Upper lobe of left lung (tissue), 6 donors: ENCODE measurements at places on chromosomes 12 and 14. TPM values are rescaled to one million over a fixed set of nuclear protein-coding genes. Genes with fewer than 3 reads are reported as not detected.
A peak's percentile ranks its signal among the peaks of the same experiment; 100 is the strongest.

- no peak overlapping the region for H3K27ac ChIP-seq
- no peaks in the 10 kb centered on the region for H3K27me3 ChIP-seq
- no peak overlapping the region for H3K4me3 ChIP-seq
- DNase-seq = no peak
These were observed 123.3 kb downstream of the DAAM1 start for GRCh38 chr14:59311723-59312122.

- no peaks in the 10 kb centered on the region for H3K27me3 ChIP-seq
- no peak for DNase-seq
- no peaks in the 10 kb centered on the region for H3K4me1 ChIP-seq
- no peak overlapping the region for H3K4me3 ChIP-seq
- no peaks in the 10 kb centered on the region for H3K36me3 ChIP-seq
These were observed 161.5 kb upstream of the FRMD6 start for GRCh38 chr14:51490205-51490604.

DNA sequence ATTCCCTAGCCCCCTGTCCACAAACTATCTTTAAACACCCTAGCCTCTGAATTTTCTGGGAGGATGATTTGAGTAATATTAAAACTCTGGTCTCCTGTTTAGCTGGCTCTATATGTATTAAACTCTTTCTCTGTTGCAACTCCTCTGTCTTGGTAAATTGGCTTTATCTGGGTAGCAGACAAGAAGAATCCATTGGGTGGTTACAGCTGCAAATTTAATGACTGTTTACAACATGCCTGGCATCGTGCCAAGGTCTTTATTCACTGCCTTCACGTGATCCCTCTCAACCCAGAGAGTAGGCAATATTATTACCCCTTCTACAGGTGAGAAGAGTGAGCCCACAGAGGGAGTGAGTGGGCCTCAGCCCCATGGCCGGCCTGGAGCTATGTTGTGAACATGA lies 77.8 kb upstream of the MYL2 start:
- no peak for DNase-seq
- no peak overlapping the region for H3K27ac ChIP-seq
- H3K4me1 ChIP-seq = no peaks in the 10 kb centered on the region
- H3K27me3 ChIP-seq = no peaks in the 10 kb centered on the region
- no peak overlapping the region for H3K4me3 ChIP-seq

- H3K36me3 ChIP-seq = no peaks in the 10 kb centered on the region
- no peak overlapping the region for H3K4me3 ChIP-seq
- no peak for DNase-seq
- no peaks in the 10 kb centered on the region for H3K27me3 ChIP-seq
These were observed 126.3 kb downstream of the ERC1 start for GRCh38 chr12:1117371-1117770.

- H3K27ac ChIP-seq = peak overlapping the region; percentile 49
- H3K36me3 ChIP-seq = peaks cover 4% of the 10 kb centered on the region
- H3K4me1 ChIP-seq = peaks cover 20% of the 10 kb centered on the region
- H3K27me3 ChIP-seq = no peaks in the 10 kb centered on the region
These were observed 618 bp upstream of the PGAM5 start for GRCh38 chr12:132710043-132710404.

- DNase-seq = no peak
- H3K36me3 ChIP-seq = no peaks in the 10 kb centered on the region
- no peaks in the 10 kb centered on the region for H3K27me3 ChIP-seq
- no peaks in the 10 kb centered on the region for H3K4me1 ChIP-seq
- no peak overlapping the region for H3K4me3 ChIP-seq
- no peak overlapping the region for H3K27ac ChIP-seq
These were observed 46.1 kb upstream of the SYT1 start for GRCh38 chr12:78818487-78818886.

DNA sequence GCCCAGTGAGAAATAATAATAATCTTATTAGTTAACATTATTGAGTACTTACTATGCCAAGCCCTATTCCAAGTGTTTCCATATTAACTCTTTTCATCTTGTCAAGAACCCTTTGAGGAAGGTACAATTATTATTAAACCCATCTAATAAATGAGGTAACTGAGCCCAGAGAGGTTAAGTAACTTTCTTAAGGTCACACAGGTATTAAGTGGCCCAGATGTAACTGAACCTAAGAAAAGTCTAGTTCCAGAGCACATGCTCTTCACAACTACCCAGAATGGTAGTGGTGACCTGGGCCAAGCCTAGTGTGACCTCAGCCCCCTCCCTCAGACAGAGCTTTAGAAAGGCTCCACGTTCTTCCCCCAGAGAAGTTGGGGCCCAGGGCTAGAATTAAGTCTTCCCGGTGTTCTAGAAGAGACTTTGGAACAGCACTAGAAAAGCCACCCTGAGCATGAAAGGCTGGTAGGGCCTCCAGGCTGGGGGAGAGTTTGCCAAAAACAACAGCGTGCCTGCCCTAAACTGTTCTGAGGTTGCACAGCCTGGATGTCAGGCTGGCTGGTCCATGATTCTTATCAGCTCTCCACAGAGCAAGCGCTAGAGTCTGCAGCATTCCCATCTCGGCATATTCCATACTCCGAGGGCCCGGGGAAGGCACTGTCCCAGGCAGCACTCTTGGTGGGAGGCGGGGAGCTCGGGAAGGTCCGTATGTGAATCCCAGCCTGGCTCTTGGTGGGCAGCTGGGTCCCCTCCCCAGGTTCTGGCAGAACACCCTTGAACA lies 41.3 kb upstream of the CTDSP2 start:
- DNase-seq = no peak
- H3K4me1 ChIP-seq = peaks cover 59% of the 10 kb centered on the region
- H3K27ac ChIP-seq = peak overlapping the region; percentile 97
- no peaks in the 10 kb centered on the region for H3K27me3 ChIP-seq
- H3K36me3 ChIP-seq = no peaks in the 10 kb centered on the region

GRCh38 chr14:39038542-39038941 lies 64.5 kb downstream of the SEC23A start:
- H3K27ac ChIP-seq = no peak overlapping the region
- H3K27me3 ChIP-seq = no peaks in the 10 kb centered on the region
- no peak overlapping the region for H3K4me3 ChIP-seq
- DNase-seq = no peak
- H3K36me3 ChIP-seq = peaks cover 19% of the 10 kb centered on the region

DNA sequence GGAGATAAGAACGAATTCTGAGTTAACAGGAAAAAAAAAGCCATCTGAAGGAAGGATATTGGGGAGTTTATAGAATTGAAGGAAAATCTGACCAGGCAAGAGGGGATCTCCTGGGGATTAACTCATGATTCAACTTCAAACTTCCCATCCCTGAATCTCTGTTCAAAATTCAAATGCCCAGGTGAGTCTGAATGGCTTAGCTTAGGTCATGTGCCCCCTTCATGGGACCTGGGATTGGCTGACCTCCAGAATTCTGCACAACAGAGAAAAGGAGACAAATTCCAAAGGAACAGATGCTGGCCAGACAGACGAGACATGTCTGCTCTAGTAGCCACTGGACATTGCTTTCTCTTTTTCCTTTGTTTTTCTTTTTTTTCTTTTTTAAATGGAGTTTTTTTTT lies 26.2 kb upstream of the TMED10 start:
- H3K27me3 ChIP-seq = no peaks in the 10 kb centered on the region
- DNase-seq = no peak
- no peak overlapping the region for H3K4me3 ChIP-seq
- H3K36me3 ChIP-seq = no peaks in the 10 kb centered on the region
- H3K27ac ChIP-seq = no peak overlapping the region

GRCh38 chr12:128266541-128267130 lies 334 bp upstream of the TMEM132C start:
- no peak overlapping the region for H3K4me3 ChIP-seq
- H3K27me3 ChIP-seq = peaks cover 24% of the 10 kb centered on the region
- peaks cover 15% of the 10 kb centered on the region for H3K4me1 ChIP-seq
- H3K27ac ChIP-seq = no peak overlapping the region
- H3K36me3 ChIP-seq = no peaks in the 10 kb centered on the region

DNA sequence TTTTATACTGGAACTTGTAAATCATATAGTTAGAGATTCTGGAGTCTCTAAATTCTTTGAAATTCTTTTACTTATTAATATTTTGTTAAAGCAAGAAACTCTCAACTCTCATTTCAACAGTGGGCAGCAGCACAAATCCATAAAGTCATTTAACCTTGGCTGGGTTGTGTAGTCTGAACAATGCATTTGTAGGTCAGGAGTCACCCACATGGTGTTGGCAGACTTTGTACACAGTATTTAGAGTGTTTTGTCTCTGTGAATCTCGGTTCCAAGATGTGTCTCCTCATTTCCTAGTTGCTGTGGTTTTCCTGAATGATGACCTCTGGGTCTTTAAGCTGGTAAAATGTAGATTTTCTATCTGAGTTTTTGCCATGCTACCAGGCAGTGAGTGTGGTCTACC lies 20.8 kb upstream of the STRAP start:
- no peak for DNase-seq
- H3K36me3 ChIP-seq = no peaks in the 10 kb centered on the region
- H3K27me3 ChIP-seq = no peaks in the 10 kb centered on the region
- no peak overlapping the region for H3K4me3 ChIP-seq
- no peak overlapping the region for H3K27ac ChIP-seq

DNA sequence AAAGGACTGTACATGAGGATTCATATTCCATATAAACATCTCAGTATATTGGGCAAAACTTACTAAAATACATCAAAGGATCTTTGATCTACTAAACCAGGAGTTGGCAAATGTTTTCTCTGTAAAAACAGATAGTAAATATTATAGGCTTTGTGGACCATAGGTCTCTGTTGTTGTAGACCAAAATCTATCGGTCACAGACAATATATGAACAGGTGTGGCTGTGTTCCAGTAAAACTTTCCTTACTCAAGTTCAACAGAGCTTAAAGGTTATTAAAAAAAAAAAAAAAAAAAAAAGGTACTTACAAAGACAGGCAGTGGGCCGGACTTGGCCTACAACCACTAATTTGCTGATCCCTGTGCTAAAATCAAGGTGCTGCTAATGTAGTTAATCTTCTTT lies 40.3 kb downstream of the PAWR start:
- H3K36me3 ChIP-seq = no peaks in the 10 kb centered on the region
- no peak for DNase-seq
- H3K4me3 ChIP-seq = no peak overlapping the region
- no peaks in the 10 kb centered on the region for H3K27me3 ChIP-seq
- no peak overlapping the region for H3K27ac ChIP-seq

- peak; percentile 56 for DNase-seq
- peaks cover 50% of the 10 kb centered on the region for H3K4me1 ChIP-seq
- H3K4me3 ChIP-seq = no peak overlapping the region
- no peaks in the 10 kb centered on the region for H3K27me3 ChIP-seq
- peak overlapping the region; percentile 74 for H3K27ac ChIP-seq
- H3K36me3 ChIP-seq = no peaks in the 10 kb centered on the region
These were observed 45.8 kb downstream of the ELK3 start for GRCh38 chr12:96239711-96240635.

GRCh38 chr12:105983622-105984320 lies 155.0 kb downstream of the NUAK1 start:
- no peaks in the 10 kb centered on the region for H3K27me3 ChIP-seq
- H3K27ac ChIP-seq = no peak overlapping the region
- H3K36me3 ChIP-seq = no peaks in the 10 kb centered on the region
- no peak for DNase-seq

DNA sequence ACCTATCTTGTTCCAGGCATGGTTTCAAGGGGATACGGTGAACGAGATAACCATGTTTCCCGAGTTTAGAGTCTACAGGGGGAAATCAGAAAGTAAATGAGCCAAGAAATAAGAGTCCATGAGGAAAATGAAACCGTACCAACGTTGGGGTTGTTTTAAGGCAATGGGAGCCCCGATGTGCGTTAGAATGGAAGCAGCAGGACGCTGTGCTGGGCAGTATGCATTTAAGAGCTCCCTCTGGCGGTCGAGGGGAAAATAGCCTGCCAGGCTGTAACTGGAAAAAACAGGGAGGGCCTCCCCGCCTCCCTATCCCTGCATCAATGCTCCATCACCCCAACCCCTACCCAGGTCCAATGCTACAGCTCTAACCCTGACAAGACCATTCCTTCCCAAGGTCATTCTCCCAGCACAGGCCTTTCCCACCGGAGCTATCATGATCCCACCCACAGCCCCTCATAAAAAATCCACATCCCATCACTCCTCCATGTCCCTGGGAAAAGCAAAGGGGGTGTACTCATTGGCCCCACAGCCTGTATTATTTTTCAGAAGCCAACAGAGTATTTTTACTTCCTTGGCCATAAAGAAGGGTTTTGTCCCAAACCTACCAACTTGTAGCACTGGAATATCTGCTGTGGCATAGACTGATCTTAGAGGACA lies 226.3 kb upstream of the NOS1 start:
- H3K4me3 ChIP-seq = no peak overlapping the region
- H3K4me1 ChIP-seq = peaks cover 4% of the 10 kb centered on the region
- H3K36me3 ChIP-seq = no peaks in the 10 kb centered on the region

DNA sequence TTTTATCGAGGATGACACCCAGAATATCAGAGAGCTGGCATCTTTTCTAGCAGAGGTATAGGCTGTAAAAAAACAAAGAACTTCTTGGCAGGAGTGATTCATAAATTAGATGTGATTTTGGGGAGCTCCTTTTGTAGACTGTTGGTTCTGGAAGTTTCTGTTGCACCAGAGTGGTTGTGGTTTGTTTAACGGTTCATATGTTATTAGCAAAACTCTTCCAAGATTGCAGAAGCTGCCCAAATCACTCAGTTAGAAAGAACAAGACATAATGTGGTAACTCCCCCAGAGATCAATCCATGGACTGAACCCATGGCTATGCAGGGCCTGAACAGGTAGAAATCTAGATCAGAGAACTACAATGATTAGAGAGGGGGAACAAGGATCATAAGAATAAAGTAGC lies 6.7 kb upstream of the RNASE10 start:
- no peaks in the 10 kb centered on the region for H3K4me1 ChIP-seq
- H3K36me3 ChIP-seq = no peaks in the 10 kb centered on the region

DNA sequence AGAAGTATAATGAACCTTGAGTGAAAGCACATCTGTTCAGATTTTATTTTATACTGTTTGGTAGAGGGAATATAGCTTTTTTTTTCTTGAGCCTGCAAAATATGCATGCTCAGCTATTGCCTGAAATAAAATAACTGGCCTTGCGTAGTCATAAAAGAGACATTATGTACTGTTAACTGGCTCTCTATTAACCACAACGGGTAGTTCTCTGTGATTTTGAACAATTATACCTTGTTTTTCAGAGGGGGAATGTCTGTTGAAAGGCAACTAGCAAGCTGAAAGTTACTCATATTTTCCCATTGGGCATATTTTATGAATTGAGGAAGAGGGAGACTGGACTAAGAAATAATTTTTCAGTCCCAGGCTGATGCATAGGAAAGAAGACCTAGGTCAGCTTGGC lies 62.6 kb downstream of the FIGNL2 start:
- DNase-seq = no peak
- H3K4me1 ChIP-seq = no peaks in the 10 kb centered on the region
- H3K4me3 ChIP-seq = no peak overlapping the region

The RNASE3 gene
- total RNA-seq = 0.43 TPM

The RNF212B gene
- not detected for total RNA-seq

The APOLD1 gene
- total RNA-seq = 36.5 TPM

The CMTM5 gene
- total RNA-seq = not detected

The CDC42BPB gene
- 108 TPM for total RNA-seq

The OAS2 gene
- 17.2 TPM for total RNA-seq

The PRH2 gene
- total RNA-seq = not detected

The OTOGL gene
- 0.20 TPM for total RNA-seq

The RHOJ gene
- 14.8 TPM for total RNA-seq

The MGAT4C gene
- total RNA-seq = 0.34 TPM

The C1QL4 gene
- total RNA-seq = not detected

The FAM186B gene
- 0.34 TPM for total RNA-seq

The SOCS4 gene
- total RNA-seq = 26.5 TPM

The KRT80 gene
- 3.1 TPM for total RNA-seq

The ART4 gene
- total RNA-seq = 0.89 TPM

The NID2 gene
- total RNA-seq = 4.9 TPM

The SDS gene
- total RNA-seq = 1.00 TPM

The KLHL28 gene
- total RNA-seq = 14.8 TPM
